ENCODE measurements at places on chromosomes 16 and 17.
A peak's percentile ranks its signal among the peaks of the same experiment; 100 is the strongest.

DNA sequence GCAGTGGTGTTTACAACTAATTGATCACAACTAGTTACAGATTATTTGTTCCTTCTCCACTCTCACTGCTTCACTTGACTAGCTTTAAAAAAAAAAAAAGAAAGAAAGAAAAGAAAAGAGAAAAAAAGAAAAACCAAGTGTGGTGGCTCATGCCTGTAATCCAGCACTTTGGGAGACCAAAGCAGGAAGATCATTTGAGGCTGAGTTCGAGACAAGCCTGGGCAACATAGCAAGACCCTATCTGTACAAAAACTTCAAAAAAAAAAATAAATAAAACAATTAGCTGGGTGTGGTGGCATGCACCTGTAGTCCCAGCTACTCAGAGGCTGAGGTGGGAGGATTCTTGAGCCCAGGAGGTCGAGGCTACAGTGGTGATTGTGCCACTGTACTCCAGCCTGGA lies 4.2 kb downstream of the SNTB2 start:
- no peak for DNase-seq

DNA sequence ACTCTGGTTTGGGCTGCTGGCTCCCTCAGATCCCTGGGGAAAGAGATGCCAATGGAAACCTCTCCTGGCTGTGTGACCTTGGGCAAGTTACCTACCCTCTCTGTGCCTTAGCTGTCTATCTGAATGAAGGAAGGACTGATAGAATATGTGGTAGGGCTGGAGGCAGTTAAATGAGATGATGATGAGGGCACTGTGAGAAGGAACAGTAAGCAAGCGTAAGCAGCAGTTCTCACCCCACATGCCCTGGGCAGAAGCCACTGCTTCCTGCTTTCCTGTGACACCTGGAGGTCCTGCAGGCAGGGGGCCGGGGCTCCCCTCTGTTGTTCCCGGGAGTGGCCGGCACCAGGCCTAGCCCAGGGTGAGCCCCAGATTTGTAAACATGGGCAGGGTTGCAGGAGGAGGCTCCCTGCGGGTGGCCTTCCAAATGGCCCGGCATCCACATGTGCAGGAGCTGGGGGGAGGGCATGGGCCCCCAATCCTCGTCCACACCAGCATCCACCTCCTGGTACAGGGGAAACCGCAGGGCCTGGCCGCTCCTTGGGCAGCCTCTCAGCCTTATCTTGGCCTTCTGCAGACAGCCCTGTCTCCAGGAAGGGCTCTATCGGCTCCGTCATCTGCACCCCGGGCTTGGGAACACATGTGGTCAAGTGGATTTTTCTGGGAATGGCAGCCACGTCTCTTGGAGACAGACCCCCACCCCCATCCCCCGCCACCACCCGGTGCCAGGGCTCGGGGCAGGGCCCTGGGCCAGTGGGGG lies 235.6 kb upstream of the GSE1 start:
- no peak for DNase-seq

GRCh38 chr16:87993901-87994300 lies 42.7 kb downstream of the BANP start:
- DNase-seq, result no peak

GRCh38 chr16:67562918-67563707 lies 787 bp downstream of the CTCF start:
- peak; percentile 50 for DNase-seq

- no peak for DNase-seq
These were observed 41.0 kb downstream of the CHCT1 start for GRCh38 chr17:60463157-60463835.

- no peak for DNase-seq
These were observed 32.7 kb upstream of the AXIN2 start for GRCh38 chr17:65593855-65594845.

GRCh38 chr16:50902457-50902856 lies 160.6 kb downstream of the CYLD start:
- no peak for DNase-seq

DNA sequence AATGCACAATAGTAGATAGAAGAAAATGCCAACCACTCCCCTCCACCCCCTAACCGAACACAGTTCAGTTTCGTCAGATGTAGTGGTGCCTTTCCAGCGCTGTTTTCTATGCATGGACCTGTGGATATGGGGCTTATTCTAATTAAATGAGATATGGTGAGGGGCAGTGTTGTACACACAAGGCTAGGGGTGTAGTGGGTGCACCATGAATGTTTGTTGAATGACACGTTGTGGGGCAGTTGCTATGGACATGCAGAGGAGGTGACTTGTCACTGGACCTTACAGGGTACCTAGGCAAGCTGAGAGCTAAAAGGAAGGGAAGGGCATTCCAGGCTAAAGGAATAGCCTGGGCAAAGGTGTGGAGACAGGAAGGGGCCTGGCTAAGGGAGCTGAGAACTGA lies 3.4 kb downstream of the PDK2 start:
- DNase-seq, result no peak

DNA sequence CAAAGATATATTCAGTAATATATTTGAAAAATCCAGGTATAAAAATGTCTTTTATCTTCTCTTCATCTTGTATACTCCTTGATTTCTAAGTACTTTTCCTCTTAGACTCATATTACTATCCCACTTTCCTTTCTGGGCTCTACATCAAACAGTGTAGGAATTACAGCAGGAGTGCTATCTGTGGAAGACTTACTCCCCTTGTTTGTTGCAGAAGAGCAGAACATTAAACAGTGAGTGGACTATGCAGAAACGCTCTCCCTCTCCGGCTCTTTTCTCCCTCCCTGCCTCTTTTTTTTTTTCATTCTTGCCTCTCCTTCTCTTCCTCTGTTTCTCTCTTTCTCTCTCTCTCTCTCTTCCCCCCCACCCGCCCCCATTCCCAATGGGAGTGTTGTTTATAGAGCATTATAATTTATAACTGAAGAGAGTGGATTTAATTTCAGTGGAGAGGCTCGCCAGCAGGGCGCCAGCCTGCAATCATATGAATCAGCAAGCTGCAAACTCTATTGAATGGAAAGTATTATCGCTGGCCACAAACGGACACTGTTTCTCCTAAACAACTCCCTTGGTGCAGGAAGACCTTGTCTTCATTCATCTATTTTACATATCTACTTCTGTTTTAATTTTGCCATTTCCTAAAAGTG lies 242.3 kb upstream of the TBX2 start:
- DNase-seq, result no peak

- no peak for DNase-seq
These were observed 325.7 kb upstream of the TBX2 start for GRCh38 chr17:61073799-61074513.

- DNase-seq, result no peak
These were observed 2.2 kb downstream of the MT3 start for GRCh38 chr16:56591377-56592060.

GRCh38 chr16:50298591-50299507 lies 32.5 kb downstream of the ADCY7 start:
- no peak for DNase-seq

DNA sequence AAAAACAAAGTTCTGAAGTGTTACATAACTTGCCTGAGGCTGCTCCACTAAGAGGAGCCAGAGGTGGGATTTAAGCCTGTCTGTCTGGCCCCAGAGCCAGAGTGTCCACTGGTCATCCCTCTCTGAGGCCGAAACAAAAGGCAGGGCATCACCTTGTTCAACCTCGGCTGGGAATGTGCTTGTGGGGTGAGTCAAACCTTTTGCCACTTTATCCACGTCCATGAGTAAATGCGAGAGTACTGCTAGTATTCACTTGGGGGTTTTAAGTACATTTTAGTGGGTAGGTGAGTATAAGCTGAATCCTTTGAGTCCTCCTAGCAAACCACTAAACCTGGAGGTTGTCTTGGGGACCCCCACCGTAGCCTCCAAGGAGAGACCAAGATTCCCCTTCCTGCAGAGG lies 103.5 kb downstream of the STX8 start:
- DNase-seq, result no peak

GRCh38 chr17:43578404-43578698 lies 32.2 kb upstream of the ETV4 start:
- no peak for DNase-seq

- DNase-seq, result no peak
These were observed 190.3 kb upstream of the IRX6 start for GRCh38 chr16:55133654-55134053.

GRCh38 chr16:78200023-78200389 lies 100.6 kb downstream of the WWOX start:
- DNase-seq, result no peak

GRCh38 chr16:72457243-72457940 lies 285.4 kb upstream of the PMFBP1 start:
- DNase-seq, result no peak

DNA sequence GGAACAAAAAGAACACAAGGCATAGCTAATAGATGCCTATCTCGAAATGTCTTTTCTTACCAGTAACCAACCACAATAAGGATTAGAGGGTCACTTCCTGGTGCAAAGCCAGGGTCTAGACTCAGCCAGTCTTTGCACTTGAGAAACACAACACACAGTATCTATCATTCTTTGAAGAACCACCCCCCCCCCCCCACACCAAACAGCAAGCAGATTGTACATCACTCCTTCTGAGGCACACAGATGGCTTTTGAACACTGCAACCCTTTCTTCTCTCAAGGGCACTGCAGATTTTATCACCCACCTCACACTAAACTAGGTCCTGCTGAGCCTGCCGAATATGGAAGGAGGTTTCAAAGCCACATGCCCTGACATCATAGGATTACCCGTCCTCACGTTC lies 145.6 kb downstream of the AATF start:
- no peak for DNase-seq

GRCh38 chr16:86611525-86611855 lies 33.1 kb downstream of the FOXL1 start:
- no peak for DNase-seq

- DNase-seq, result no peak
These were observed 8.5 kb downstream of the ITGAE start for GRCh38 chr17:3792481-3792880.

DNA sequence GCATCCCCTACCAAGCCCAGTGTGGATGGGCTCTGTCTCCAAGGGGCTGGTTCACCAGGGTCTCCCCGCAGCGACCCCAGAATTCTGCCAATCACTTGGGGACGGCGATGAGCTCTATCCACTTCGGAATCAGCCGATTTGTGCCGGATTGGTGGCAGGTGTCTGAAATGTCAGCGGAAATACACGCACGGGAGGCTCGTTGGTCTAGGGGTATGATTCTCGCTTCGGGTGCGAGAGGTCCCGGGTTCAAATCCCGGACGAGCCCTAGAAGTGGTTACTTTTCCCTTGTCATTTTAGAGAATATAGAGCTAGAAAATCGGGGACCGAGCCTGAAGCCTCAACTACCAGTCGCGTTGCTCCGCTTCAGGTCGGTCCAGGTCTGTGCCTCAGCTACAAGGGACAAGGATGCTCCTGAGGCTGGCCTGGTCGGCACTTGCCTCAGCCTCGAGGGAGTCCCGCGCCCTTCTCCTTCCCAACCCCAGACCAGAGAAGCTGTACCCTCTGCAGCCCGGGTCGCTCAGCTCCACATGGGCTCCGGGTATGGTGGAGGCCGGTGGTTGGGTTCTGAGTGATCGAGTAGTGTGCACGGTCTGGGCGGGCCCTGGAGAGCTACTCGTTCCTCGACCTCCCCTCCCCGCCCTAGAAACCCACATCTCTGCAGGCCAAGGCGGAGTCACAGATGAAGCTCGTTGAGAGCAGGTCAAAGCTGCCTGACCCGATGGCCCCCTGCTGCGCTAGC lies 16.0 kb upstream of the OR1F1 start:
- DNase-seq, result no peak

- no peak for DNase-seq
These were observed 41.6 kb downstream of the HSBP1 start for GRCh38 chr16:83849421-83849820.

GRCh38 chr16:83842291-83842690 lies 34.5 kb downstream of the HSBP1 start:
- DNase-seq, result no peak

GRCh38 chr16:11149011-11149616 lies 106.9 kb downstream of the SOCS1 start:
- no peak for DNase-seq

DNA sequence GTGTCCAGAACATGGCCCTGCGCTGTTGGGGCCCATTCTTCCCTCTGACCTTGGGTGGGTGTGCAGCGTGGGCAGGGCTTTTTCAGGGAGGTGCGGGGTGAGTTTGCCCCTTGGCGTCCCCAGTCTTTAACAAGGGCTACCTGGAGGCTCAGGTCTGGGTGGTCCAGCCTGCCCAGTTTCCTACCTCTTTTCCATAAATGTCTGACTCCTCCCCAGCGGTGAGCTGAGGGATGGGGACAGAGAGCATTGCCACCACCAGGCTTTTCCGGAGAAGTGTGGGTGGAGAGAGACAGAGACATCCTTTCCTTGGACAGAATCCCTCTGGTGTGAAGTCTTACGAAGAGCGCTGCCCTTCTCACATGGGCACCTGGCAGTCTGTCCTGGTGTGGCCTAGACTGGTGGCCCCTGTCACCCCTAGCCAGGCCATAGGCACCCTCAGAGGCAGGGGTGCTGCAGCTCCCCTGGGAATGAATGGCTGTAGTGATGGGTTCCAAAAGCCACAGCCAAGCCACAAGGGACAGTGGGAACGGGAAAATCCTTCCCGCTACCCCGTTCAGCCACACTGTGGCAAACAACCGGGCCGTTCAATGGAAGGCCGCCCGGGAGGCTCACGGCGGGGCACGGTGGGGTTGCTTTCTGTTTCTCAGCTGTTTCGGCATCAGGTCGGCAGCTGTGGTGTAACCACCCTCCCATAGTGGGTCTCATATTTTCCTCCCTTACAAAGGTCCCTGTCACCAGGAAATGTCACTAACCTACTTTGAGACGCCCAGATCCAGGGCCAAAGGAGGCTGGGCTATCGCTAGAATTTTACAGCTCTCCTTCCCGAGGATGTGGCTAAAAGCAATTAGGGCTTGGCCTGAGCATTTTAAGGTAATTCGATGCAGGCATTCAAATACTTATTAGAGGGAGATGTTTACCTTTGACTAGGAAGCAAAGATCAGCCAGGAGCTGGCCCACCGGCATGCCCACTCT lies 61.9 kb upstream of the GSE1 start:
- no peak for DNase-seq

DNA sequence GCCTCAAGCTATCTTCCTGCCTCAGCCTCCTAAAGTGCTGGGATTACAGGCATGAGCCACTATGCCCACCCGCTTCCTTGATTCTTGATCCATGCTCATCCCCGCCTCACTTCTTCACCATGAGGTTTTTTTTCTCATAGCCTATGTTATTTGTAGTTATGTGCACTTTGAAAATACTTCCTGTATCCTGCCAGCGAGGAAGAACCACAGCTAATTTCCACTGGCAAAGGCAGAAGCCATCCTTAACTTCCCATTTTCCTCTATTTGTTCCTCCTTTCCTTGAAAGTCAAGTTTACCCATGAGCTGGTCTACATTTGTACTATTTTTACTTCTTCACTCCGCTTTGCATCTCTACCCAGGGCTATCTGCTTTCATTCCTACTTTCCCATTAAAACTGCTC lies 189.7 kb upstream of the ZFHX3 start:
- DNase-seq, result no peak

GRCh38 chr16:19005561-19006445 lies 22.1 kb downstream of the TMC7 start:
- DNase-seq, result no peak

- DNase-seq, result no peak
These were observed 7.8 kb upstream of the KRT10 start for GRCh38 chr17:40830085-40830776.

- no peak for DNase-seq
These were observed 209.9 kb downstream of the ZFHX3 start for GRCh38 chr16:72837846-72838585.

All from activated CD8-positive, alpha-beta memory T cell treated with anti-CD3 and anti-CD28 coated beads for 1 hour (primary cell).